ENCODE measurements at places on chromosomes 4 and X.

DNA sequence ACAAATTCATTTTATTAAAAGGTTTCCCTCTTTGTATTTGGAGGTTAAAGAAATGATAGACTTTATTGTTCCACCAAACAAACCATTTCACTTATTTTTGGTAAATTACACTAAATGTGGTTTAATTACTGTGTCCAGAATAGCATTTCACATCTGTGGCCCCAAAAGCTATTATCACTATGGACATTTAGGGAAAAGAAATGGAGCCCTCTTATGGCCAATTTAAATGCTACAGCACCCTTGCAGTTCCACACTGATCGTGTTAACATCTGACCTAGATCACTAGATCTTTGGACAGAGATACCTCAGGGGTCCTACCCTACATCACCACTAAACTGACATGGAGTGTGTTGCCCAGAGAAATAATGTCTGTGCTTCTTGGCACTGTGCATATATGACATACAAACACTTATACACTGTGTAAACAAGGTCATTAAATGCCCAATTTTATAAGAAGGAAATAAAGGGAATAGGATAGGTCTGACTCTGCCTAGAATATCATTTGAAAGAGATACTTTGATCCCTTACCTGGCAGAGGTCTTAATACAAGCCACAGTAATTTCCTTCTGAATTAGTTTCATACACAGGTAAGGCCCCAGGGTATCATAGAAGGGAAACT, 163.9 kb downstream of the KDR start:
- peak; percentile 56 for DNase-seq

DNA sequence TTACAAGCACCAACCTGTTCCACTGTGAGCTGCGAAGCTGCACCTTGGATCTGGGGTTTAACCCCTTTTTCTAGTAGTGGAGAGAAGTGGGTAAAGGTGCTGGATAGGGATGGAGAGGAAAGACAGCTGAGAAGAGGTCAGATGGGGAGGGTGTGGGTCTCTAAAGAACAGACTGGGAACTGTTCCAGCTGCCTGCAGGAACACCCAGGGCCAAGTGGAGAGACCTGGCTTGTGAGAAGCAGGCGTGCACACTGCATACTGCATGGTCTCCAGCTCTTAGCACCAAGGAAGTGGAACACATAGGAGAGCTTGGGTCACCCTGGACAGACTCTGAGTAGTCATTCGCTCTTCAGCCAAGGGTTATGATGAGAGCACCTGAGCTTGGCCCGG, 16.1 kb downstream of the BCOR start:
- no peak for DNase-seq

- DNase-seq = peak; percentile 82
Observed at GRCh38 chrX:69538321-69538876, 34.3 kb downstream of the NALF2 start.

- DNase-seq = no peak
Observed at GRCh38 chrX:17030092-17030491, 83.6 kb downstream of the REPS2 start.

DNA sequence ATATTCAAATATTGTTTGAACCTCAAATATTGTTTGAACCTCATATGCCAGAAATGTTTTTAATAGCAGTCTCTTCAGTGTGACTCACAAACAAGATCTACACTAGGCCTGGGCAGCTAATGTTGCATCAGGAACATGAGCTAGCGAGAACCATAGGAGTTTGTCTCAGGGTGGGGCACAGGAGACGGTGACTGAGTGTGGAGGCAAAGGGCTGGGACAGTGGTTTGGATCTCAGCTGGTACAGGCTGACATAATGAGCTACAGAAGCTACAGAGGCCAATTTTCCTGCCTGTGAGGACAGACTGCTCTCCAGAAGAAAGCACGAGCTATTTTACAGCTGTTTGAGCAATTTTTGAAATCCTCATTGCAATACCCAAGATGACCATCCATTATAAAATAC, 224.7 kb downstream of the CENPC start:
- no peak for DNase-seq

GRCh38 chr4:48333587-48333986, 7.7 kb upstream of the SLAIN2 start:
- DNase-seq = no peak

DNA sequence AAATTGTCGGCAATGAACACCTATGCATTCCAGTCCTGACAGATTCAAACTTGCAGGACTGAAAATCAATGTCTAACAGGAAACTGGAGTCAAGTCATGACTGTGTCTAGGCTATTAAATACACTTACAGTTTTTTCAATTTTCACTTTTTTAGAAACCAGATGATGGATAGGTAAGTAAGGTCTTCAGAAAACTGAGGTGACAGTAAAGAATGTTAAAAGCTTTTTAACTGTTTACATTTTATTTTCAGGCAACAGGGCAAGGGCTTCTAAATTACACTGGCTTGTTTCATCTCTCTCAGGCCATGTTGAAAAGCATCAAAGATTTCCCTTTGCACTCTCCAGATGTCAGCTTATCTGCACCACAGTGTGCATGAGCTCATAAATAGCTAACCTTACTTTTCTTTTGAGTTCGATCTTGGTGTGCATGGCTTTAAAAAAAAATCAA, 65.2 kb downstream of the SEC24D start:
- DNase-seq = no peak

DNA sequence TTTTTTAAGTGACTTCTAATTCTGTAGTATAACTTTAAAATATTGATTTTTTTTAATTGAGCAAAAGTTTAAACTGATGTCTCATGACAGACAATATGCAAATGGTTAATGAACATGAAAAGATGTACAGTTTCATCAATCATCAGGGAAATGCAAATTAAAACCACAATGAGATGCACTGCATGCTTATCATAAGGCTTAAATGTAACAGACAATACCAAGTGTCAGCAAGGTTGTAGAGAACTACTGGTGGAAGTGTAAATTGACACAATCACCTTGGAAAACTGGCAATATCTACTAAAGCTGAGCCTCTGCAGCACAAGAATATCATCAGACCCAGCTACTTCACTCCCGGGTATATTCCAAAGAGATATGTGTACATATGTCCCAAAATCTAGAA, 70.2 kb upstream of the DAPP1 start:
- DNase-seq = no peak

DNA sequence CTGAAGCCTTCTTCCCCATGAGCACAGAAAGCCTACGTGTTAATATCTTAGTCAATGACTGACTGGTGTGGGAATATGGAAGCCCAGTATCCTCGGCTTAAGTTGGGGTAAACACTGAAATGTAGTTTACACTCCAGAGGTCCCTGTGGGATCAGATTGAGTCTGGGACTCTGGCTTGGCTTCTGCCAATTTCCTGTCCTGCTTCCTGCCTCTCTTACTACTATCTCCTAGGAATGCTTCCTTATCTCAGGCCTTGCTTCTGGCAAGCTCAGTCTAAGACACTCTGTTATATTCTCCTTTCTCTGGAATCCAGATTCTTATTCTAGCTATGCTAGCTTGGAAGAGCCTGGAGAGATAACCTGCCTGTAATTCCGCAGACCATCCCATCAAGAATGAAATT, 174.0 kb upstream of the LDB2 start:
- no peak for DNase-seq

- DNase-seq = peak; percentile 3
Observed at GRCh38 chrX:24956828-24957227, 58.9 kb downstream of the ARX start.

DNA sequence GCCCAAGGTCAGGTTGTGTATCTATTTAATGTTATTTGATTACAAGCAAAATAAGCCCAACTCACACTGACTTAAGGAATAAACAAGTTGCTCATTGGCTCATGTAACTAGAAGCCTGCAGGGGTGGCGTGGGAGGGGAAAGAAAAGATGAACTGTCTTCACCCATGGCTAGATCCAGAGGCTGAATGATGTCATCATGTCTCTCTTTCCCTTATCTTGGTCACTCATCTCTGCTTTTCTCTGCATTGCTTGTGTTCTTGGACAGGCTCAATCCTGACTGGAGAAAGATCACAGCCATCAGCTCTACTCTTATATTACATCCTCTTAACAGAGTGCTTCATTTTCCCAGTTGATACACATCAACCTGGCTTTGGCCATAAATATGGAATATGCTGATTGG, 290.0 kb upstream of the DIAPH2 start:
- no peak for DNase-seq

DNA sequence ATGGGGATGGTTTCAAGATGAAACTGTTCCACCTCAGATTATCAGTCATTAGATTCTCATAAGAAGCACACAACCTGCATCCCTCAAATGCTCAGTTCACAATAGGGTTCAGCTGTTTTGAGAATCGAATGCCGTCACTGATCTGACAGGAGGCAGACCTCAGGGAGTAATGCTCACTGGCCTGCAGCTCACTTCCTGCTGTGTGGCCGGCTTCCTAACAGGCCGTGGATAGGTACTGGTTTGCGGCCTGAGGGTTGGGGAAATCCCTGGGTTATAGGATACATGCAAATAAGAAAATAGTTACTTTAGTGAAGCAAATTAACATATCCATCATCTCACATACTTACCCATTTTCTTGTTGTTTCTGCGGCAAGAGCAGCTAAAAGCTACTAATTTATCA, 160.4 kb downstream of the MAD2L1 start:
- DNase-seq = no peak

All from urothelium cell line (cell line).